ENCODE measurements at places on chromosomes 7 and 10.

GRCh38 chr10:100248820-100249219 lies 18.6 kb downstream of the CWF19L1 start:
- DNase-seq = no peak

DNA sequence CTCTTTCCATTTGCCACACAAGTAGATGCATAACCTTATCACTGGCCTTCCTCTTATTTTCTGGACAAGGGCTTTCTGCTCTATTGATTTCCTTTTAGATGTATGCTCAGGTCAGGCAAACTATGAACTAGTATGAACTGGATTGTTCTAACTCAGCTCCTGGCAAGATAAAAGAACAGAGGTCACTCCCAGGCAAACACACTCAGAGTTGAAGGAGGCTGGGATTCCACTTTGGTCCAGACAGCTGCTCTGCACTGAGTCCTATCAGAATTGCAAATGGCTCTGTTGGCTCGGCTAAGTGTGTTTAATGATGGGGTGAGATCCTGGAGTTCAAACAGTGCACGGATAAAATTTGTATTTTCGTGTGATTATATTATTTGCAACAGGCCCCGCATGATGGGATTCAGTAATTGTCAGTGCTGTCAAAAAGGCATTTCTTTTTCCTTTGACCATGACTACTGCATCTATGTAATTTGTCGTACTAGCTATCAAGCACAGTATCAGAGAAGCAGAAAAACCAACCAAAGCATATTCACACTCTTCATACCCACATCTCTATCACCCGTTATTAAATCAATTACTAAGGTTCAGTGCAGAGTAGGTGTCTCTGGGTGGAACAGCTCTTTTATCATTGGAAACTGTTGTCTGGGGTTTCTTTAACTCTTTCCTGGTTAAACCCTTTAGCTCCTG lies 288.1 kb upstream of the PRKCQ start:
- no peak for DNase-seq

- no peak for DNase-seq
Measured at GRCh38 chr7:38242814-38243213, 30.6 kb downstream of the TARP start.

- no peak for DNase-seq
Measured at GRCh38 chr10:67533376-67533775, 162.6 kb downstream of the CTNNA3 start.

DNA sequence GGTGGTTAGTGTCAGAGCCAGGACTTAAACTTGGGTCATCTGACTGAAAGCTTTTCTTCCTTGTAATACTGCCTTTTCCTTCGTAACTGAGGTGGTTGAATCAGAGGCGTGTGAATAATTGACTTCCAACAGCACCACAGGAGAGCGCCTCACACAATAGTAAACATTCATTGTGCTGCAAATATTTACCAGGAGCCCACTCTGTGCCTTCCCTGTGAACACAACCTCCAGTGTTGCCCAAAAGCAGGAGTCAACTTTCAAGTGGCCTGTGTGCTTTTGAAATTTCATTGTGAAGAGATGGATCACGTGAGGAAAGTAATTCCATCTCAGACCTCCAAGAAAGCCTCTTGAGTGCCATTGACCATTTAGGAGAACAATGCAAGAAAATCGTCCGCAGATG lies 60.2 kb downstream of the ADRA2A start:
- DNase-seq = no peak

DNA sequence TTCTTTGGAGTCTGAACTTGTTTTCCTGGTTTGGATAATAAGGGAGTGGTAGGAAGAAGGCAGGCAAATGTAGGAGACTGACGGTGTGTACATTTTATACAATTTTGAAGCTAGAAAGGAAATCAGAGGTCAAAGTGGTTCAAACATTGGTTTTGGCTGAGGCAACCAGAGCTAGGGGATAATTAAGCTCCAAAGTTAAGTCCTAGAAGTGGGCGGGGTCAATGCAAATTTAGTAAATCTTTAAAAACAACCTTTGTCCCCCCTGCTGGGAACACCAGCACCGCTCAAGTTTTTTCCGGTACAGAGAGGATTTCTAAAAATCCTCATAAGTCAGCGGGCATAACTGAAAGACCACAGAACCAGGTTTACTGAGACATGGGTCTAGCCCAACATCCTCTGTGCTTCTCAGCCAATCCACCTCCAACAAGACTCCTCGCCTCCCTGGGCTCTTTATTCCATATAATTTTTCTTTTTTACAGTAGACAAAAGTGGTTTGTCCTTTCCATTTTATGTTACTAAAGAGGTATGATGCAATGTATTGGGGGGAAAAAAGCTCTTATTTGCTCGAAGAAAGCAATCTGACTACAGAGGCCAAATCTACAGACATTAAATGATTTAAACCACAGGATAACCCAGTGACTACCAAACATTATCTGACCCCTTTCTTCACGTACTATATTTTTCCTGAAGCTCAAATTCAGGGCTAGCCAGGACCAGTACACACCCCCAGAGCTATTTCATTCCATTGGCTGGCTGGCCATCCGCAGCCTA lies 1.6 kb downstream of the GLUD1 start:
- no peak for DNase-seq

DNA sequence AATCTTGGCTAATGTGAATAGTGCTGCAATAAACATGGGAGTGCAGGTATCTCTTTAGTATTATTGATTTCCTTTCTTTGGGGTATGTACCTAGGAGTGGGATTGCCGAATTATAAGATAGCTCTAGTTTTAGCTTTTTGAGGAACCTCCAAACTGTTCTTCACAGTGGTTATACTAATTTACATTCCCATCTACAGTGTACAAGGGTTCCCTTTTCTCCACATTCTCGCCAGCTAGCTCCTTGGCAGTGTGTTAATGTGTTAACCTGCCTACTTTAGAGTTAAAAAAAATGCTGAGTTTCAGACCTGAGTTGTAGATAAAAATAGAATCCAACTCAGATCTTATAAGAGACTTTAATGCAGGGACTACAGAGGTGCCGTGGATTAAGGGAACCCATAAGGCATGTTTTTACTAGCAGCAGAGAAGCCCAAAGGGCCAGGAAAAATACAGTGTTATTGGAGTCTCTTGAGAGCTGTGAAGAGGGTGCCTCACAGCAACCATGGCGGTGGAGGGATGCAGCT lies 35.4 kb downstream of the CDK13 start:
- no peak for DNase-seq

DNA sequence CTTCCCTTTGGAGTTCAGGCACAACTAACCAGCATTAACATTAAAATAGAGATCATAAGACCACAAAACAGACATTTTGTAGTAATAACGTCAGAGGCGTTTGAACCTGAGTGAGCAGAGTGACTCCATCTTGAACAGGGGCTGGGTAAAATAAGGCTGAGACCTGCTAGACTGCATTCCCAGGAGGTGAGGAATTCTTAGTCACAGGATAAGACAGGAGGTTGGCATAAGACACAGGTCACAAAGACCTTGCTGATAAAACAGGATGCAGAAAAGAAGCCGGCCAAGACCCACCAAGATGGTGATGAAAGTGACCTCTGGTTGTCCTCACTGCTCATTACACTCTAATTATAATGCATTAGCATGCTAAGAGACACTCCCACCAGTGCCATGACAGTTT lies 493.2 kb upstream of the AUTS2 start:
- no peak for DNase-seq

DNA sequence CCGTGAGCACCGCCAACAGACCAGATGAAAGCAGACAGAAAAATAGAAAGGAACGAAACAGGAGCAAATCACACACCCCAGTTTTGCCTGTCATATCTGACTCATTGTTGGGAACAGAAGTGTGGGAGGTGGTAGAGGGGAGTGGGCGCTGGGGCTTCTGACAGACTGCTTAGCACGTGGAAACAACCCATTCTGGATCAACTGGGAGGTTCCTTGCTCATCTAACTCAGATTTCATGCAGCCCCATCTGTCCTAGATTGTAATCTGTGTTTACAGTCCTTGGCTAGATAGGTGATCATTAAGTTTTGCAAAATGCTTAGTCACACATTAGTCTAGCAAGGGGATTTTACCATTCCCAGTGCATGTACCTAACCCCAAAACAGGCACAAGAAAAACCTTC lies 154.1 kb downstream of the NRP1 start:
- DNase-seq = no peak

GRCh38 chr7:156438011-156438410 lies 202.6 kb upstream of the RNF32 start:
- DNase-seq = no peak

GRCh38 chr7:124489925-124490324 lies 275.7 kb downstream of the GPR37 start:
- no peak for DNase-seq

DNA sequence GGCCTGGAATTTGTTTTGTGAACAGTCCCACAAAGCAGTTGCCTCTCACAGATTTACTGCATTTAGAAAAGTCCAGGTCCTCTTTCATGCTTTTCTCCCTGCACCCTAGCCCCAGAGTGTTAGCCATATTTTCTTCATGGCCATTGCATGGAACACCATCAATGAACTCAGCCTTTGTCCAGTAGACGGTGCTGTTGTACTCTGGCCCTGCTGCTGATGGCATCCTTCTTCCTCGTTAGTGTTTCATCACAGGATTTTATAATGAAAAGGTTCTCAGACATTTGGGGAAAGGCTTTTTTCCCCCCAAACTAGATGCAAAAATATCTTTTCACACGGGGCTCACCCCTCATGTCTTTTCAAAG lies 93.0 kb upstream of the SLC25A13 start:
- no peak for DNase-seq

DNA sequence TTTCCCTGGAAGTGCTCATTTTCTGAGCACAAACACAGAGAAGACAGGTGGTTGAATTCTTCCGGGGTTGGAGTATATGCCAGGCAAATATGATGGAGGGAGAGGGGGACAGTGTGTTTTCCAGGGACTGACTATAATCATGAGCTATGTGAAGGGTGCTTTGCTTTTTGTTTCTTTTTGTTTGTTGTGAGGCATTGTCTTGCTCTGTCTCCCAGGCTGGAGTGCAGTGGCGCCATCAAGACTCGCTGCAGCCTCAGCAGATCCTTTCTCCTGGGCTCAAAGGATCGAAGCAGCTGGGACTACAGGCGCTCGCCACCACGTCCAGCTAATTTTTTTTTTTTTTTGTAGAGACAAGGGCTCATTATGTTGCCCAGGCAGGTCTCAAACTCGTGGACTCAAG lies 47.3 kb upstream of the CPN1 start:
- DNase-seq = no peak

Measured in left hindlimb (tissue), 1 donor.